ENCODE measurements at places on chromosomes 1 and 21.

DNA sequence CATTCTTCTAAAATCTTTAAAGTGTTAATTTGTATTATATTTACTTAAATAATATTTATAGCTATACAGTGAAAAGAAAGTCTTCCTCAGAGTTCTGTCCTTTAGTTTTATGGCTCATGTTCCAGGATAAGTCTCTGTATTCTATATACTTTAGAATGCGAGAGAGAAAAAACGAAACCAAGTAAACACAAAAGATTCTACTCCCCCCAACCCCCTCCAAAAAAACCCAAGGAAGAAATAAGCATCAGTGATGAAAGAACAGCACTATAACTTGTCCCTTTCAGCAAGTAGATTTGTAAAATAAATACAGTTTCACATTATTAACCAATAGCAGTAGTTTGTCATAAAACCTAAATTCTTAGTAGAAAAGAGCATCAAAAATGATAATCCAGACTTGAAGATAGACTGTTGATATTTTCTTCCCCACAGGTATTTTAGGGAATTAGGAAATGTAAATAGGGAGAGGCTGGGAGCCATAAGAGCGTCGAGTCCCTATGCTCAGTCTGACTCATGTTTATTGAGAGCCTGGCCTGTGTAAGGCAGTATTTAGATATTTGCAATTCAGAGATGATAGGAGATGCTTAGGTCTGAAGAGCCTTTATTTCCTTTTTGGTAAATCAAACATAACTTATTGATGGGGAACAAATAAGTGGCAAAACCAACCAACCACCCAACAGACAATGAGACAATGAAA, 35.5 kb downstream of the CDC14A start:
- DNase-seq = no peak

DNA sequence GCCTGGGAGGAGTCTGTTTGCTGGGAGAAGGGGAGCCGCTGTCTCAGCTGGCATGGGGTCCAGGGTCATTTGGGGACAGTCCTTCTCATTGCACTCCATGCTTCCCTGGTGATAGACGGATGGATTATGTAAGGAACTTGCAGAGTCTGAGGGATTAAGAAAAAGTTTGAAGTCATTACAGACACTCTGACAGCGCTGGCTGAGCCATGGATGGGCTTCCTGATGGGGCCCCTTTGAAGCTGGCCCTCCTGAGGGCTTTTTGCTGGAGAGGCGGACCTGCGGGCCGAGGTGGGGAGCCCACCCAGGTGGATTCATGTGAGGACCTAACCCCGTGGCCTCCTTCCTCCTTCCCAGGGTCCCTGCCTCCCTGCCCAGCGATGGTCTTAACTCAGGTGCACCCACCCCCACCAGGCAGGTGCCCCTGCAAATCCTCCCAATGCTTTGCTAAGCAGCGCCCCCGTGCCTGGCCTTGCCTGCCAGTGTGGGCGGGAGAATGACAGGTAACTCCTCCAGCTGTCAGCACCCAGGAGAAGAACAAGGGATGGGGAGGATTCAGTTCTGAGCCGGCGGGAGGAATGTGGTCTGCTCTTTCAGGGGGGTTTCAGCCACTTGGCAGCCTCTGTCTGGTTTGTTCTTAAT, 24.2 kb upstream of the C1orf174 start:
- no peak for DNase-seq

- no peak for DNase-seq
Observed at GRCh38 chr1:200128944-200129879, 101.7 kb downstream of the NR5A2 start.

DNA sequence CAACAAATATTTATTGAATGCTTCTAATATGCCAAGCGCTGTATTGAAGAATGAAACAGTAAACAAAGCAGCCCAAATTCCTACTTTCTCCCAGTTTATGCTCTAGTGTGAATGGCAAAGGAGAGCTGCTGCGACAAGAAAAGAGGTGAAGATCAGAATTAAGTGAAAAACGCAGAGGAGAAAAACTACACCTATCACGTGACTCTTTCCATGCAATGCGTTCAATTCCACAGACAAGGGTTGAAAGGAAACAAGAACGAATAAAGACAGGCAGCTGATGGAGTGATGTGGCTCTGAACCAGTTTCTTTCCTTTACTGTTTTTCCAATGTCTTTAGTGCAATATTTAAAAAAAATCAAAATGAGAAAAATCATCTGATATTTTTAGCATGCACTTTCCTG, 23.6 kb downstream of the MT1HL1 start:
- DNase-seq = no peak

GRCh38 chr1:191134796-191135195, 657.1 kb upstream of the BRINP3 start:
- DNase-seq = no peak

GRCh38 chr1:156177919-156178654, 15.8 kb upstream of the SLC25A44 start:
- no peak for DNase-seq
